ENCODE measurements at places on chromosomes 7 and 10.
A peak's percentile ranks its signal among the peaks of the same experiment; 100 is the strongest.

- peak; percentile 54 for DNase-seq
Measured at GRCh38 chr10:93465806-93466675, 16.1 kb downstream of the MYOF start.

- no peak for DNase-seq
Measured at GRCh38 chr7:78189762-78190161, 391.2 kb downstream of the PHTF2 start.

DNA sequence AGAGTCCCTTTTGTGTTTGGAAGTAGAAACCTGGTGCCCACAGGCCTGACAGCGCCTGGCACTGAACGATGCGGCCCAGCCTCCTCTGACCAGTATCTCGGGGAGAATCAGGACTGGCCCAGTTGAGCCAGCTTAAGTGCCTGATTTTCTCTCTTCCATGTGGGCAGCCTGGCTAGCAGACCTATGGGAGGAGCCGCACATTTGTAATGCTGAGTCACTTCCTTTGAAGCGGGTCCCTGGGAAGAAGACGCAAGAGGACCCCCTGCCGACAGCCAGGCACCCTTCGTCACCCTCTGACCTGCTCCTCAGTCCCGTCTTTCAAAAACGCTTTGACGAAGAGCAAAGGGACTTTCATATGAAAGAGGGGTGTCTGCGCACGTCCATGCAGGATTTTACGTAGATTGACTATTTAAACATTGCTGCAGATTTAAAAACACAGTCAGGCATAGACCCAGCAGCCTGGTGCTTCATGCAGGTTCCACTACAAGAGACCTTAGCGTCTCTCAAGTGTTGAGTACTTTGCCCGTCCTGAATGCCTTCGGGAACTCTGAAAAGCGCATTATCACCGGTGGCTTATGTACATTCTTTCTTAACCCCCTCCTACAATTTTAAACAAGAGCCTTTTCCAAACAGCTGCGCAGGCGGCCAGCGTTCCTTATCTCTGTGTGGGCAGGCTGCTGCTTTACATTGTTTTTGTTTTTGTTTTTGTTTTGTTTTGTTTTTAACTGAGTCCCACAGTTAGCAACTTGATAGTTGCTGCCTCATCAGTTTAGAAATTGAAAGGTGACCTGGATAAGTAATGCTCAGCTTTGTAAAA lies 36.5 kb upstream of the AP5Z1 start:
- peak; percentile 84 for DNase-seq

DNA sequence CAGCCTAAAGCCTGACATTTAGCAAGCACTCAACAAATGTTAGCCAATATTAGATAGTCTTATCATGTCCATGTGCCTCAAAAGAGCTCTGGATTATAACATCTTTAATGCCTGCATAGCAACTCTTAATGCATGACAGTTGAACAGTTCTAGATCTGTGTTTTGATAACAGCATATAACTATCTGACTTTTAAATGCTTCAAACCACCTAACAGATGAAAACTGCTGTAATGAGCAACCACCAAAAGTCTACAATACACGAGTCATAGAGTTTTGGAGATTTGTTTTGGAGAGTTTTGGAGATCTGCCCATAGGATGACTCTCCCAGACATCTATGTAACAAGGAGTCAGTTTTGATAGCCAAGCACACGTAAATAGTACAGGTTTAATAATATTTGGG lies 227.3 kb downstream of the TWIST1 start:
- DNase-seq = no peak

GRCh38 chr7:115097175-115097671 lies 175.3 kb downstream of the MDFIC start:
- DNase-seq = peak; percentile 14

DNA sequence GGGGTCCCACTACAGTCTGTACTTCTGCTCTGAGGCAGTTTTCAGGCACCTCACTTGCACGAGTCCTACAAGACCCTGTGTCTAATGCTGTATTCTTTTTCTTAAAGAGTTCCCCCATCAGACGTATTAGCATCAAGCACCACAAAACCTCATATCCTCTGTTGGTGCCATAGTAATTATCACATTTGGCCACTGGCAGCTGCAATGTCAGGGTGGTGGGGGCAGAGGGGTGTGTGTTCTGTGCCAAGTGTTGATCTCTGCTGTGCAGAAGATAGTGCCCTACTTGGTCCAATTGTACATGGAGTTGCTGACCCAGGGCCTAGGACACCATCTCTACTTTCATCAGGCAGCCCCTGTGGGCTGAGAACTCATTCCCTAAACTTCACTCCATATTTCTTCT lies 20.0 kb upstream of the JAZF1 start:
- DNase-seq = no peak

GRCh38 chr10:88932539-88933256 lies 19.9 kb downstream of the ACTA2 start:
- peak; percentile 84 for DNase-seq

DNA sequence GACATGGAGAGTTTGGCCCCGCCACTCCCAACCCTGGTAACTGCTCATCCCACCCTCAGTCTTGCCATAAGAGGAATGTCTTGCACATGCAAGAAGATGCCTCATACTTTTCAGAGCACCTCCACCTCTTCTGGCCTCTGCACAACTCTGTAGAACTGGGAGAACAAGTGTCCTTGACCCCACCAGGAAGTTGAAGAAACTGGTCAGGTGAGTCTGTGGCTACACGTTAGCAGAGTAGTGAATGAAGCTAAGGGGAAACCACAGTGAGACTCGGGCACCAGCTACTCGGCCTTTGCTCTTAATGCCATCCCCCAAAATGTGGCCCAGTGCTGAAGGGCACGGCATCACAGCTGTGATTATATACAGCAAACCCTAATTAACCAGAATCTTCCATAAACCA lies 110.1 kb downstream of the ARID5B start:
- no peak for DNase-seq

DNA sequence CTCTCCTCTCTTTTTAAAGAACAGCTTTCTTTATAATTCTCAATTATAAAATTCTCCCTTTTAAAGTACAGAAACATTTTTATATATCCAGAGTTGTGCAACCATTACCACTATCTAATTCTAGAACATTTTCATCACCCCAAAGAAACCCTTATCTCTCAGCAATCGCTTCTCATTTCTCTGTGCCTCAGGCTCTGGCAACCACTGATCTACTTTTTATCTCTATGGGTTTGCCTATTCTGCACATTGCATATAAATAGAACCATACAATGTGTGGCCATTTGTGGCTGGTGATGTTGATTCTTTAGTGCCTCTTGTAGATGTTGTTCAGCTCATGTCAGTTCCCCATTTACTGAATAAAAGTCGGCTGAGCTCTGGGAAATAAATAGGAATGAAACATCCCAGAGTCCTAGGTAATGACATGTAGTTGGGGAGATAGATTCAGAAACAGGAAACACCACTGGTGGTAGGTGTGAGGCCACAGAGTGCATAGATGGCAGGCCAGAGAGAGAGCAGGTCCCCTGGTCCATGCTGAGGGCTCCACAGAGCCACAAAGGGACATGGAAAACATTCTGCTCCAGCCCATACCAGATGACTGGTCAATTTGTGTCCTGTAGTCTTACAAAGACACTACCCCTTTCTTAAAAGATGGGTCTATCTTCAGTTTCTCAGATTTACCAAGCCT lies 126.5 kb downstream of the PLPP4 start:
- DNase-seq = no peak

DNA sequence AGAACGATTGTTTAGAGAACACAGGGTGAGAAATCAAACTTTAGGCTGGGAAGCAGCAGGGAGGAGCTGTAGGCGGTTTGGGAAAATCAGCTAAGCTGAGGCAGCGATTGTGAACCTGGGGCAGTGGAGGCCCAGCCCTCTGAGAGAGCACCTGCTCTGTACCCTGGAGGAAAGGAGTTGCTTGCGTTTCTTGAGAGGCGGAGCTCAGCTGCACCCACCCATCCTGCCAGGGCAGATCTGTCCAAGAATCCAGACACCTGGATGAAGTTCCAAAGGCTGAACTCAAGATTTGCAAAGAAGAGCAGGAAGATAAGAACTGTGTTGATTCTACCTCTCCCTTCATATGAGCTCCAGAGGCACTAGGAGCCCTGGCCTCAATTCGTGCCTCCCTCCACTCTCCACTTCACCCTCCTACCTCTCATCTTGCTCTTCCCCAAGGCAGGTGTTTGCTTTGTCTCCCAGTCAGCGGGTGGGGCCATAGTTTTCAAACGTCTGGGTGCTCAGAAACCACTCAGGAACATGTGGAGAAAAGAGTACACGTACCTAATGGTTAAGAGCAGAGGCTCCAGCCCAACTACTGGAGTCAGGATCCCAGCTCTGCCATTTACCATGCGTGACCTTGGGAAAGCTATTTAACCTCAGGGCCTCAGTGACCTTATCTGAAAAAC lies 21.5 kb upstream of the TMEM213 start:
- no peak for DNase-seq

DNA sequence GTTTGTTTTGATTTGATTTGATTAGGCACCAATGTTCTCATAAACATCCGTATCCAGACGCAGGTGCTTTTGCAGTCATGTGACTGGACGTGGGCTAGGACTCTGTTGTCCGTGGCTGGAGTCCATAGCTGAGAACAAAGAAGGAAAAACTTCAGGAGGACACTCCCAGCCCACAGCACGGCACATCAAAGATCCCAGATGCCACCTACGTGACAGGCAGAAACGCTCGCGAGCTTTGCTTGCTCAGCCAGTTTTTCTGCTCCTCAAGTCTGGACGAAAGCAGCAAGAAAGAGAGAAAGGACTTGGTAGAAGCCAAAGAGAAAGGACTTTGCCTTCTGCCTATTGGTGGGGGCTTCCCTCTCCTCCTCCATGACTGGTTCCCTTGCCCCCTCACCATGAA lies 6.9 kb upstream of the ZKSCAN1 start:
- DNase-seq = no peak

GRCh38 chr10:97543025-97543546 lies 29.5 kb upstream of the ANKRD2 start:
- peak; percentile 93 for DNase-seq

DNA sequence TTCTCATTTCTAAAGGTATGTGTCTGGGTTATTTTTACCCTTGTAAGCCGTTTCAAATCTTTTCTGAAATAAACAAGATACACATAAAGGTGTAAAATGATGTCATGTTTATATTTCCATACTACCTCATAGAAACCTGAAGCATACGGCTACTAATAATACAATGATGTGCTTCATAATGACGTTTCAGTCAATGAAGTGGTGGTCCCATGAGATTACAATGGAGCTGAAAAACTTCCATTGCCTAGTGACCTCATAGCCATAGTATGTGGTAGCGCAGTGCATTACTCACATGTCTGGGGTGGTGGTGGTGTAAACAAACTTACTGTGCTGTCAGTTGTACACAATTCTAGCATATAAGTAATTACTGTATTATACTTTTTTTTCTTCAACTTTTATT lies 24.9 kb downstream of the EPDR1 start:
- no peak for DNase-seq

DNA sequence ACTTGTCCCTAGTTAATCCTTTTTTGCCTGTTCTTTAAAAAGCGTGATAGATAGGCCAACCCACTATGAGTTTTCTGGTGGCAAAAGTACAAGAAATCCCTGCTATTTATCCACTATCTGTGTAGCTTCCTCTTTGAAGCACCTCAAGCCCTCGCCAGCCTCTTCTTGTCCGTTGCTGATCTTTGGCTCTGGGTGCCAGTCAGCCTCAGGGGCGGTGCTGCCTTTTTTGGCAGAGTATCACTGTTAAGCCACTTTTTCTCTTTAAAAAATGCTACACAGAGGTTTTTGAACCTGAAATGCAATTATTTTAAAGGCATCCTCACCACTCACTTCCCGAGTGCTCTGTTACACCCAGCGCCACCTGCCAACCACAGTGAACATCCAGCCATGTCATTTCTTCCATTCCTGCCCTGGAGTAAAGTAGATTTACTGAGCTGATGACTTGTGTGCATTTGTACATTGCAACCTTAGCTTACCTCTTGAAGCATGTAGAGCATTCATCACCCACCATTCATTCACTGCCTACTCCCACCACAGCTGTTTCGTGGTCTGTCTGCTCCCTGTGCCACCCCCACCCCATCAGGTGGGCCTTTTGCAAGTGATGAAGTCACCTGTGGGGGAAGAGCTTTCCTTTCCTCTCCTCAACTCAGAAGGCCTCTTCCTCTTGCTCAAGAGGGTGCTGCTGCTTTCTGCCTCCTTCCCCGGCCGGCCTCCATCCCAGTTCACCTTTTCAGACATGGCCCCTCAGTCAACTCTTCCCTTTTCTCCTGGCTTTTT lies 414.2 kb upstream of the GALNT17 start:
- DNase-seq = no peak

DNA sequence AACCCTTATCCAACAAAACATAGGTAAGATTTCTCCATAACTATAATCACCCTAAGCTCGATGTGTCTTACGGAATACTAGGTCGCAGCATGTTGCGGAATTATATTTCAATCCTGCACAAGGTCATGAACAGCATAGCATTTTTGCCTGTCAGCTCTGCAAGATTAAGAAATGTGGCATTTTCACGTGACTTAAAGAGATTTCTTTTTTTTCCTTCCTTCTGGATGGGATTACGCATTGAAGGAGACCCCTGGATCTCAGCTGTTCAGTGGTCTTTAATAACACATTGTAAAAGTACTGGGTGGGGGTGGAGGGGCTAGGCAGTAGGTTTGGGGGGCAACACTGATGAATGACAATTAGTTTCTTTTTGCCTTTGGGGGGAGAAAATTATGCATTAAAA lies 106.7 kb downstream of the CUBN start:
- peak; percentile 67 for DNase-seq

GRCh38 chr10:22774102-22774501 lies 59.7 kb upstream of the PIP4K2A start:
- DNase-seq = no peak

DNA sequence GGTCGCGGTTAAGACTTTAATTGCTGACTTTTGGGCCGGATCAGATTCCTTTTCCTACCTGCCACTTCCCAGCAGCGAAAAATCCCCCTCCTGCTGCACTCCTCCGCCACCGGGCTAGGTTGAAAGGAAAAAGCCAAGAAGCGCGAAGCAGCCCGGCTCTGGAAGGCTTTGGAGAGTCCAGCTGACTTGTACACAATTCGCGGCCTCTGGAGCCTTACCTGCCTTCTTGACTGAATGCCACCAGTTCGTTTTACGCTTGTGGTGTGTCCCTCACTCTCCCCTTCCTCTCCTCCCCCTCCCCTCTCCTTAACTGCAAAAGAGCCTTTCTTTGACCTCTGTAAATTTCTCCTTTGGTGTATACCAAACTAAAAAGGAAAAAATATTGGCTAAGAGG lies 2.7 kb upstream of the FEZF1 start:
- DNase-seq = no peak

GRCh38 chr10:75499556-75500160 lies 68.2 kb downstream of the LRMDA start:
- peak; percentile 23 for DNase-seq

- no peak for DNase-seq
Measured at GRCh38 chr7:149761307-149761706, 12.1 kb downstream of the ZNF467 start.

GRCh38 chr10:52574697-52575096 lies 197.9 kb downstream of the MBL2 start:
- no peak for DNase-seq

- peak; percentile 25 for DNase-seq
Measured at GRCh38 chr10:50362547-50363125, 111.3 kb upstream of the ASAH2 start.

DNA sequence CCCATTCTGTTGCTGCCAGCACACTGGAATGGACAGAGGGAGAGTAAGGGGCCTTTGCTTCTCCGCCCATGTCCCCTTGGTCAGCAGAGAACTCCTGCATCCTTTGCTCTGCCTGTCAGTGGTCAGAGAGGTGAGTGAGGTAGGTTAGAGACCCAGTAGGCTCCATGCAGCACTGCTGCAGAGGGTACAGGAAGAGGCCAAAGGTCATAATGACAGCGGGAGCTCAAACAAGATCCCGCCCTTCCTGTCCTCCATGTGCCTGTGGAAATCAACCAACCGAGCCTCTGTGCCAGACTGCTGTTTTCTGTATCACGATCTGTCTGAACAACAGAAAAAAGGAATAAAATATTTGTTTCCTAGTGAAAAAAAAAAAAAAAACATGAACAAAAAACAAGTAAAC lies 81.4 kb downstream of the ZNF33B start:
- DNase-seq = no peak

Data from inflammatory macrophage treated with lipopolysaccharide for 4 hours (primary cell).